ENCODE measurements at places on chromosomes 11 and 22. TPM values are rescaled to one million over a fixed set of nuclear protein-coding genes. Genes with fewer than 3 reads are reported as not detected.

GRCh38 chr11:62501432-62501891, 45.1 kb downstream of the AHNAK start:
- no peak for DNase-seq

DNA sequence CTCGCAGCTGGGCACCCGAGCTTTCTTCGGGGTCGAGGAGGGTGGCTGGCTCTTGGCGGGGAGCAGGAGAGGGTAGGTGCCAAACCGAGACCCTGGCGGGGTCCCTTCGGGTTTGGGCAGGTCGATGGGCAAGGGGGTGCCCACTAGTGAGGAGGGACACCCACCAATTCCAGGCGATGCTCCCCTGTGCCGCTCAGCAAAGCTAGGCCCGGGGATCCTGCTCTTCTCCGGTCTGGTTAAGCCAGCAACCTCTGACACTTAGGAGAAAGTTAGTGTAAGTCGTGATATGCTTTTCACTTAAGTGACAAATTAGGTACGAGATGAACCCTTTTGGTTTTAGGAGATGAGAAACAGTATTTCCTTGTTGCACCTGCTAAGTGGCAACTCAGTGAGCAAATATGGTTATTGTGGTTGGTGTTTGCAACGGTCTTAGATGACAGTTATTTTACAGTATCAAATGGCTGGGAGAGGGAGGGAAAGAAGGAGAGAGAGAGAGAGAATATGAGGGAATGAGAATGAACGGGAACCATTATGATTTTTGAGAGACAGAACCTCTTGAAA, 565 bp downstream of the NUCB2 start:
- no peak for DNase-seq

PNPLA3 gene
- 11.7 TPM for total RNA-seq

DNA sequence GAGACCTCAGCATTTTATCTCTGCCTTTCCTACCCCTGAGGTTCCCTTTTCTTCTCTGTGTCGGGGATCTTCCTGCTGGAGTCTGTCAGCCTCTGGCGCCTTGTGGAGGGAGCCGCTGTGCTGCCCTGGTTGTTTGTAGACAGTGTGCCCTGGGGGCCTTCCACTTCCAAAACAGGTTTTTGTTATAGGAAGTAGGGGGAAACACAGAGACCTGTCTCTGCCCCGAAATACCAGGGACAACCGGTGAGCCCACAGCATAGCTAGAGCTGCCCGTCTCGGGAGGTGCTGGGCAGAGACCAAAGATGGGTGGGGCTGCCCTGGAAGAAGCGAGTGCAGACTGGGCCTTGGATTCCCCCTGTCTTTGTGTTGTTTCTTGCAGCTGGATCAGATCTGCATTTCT, 8.0 kb downstream of the NCAPH2 start:
- no peak for DNase-seq

DNA sequence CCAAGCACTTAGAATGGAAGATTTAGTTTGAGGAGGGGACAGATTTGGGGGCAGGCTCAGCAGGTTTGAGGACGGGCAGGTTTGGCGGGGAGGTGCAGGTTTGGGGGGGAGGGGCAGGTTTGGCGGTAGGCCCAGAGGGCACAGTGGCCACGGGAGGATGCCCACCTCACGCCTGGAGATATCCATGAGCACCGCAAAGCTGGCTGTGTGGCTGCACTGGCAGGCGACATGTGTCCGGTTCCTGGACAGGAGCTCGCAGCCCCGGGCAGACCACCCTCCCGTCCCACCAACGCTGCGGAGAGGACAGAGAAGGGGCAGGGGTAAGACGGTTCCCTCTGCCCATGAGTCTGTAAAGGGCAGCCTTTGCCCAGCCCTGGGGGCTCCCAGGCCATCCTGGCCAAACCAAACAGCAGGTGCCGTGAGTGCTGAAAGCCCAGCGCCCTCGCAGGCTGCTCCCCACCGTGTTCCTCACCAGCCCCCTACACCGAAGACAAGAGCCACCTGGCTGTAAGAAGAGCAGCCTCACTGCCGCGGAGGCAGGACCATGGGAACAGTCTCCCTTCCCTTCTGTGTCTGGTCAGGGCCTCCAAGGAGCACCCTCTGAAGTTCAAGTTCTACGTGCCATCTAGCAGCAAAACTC, 43.0 kb downstream of the TRMU start:
- no peak for DNase-seq

GUCY1A2 gene
- not detected for total RNA-seq

- DNase-seq = no peak
Measured at GRCh38 chr11:90704510-90704909, 481.7 kb upstream of the CHORDC1 start.

SCGB1A1 gene
- total RNA-seq = not detected

GRCh38 chr11:26412955-26413354, 81.0 kb downstream of the ANO3 start:
- no peak for DNase-seq

All from foreskin keratinocyte (primary cell).